Trophoblast cell (in vitro differentiated cells and primary cell): ENCODE measurements at places on chromosomes 5 and 9.

- H3K4me1 ChIP-seq = peaks cover 5% of the 10 kb centered on the region
- peak; percentile 68 for DNase-seq
- H3K27ac ChIP-seq = no peak overlapping the region
- H3K4me3 ChIP-seq = no peak overlapping the region
- H3K27me3 ChIP-seq = no peaks in the 10 kb centered on the region
Observed at GRCh38 chr9:90022474-90022873, 417.7 kb downstream of the GADD45G start.

DNA sequence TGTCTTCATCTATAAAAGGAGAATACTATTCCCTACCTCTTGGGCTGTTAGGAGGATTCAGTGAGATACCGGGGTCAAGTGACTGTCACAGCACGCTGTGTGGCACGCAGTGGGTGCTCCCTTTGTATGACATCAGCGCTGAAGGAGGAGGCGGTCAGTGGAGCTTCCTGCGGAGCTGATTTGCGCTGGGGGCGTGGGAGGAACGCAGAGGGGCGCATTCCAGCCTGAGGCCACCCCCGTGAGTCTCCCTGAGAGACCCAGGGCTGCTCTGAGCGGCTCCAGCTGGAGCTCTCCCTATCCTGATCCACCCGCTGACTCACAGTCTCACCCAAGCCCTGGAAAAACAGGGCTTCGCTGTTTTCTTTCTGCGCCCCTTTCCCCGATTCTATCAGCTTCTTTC lies 24.3 kb upstream of the NEURL1B start:
- DNase-seq = peak; percentile 21
- no peak overlapping the region for H3K27ac ChIP-seq
- H3K4me3 ChIP-seq = no peak overlapping the region
- H3K4me1 ChIP-seq = no peaks in the 10 kb centered on the region
- H3K27me3 ChIP-seq = no peaks in the 10 kb centered on the region

- DNase-seq = no peak
- H3K27ac ChIP-seq = no peak overlapping the region
- no peak overlapping the region for H3K4me3 ChIP-seq
- H3K36me3 ChIP-seq = no peaks in the 10 kb centered on the region
- H3K4me1 ChIP-seq = no peaks in the 10 kb centered on the region
- no peaks in the 10 kb centered on the region for H3K27me3 ChIP-seq
Observed at GRCh38 chr5:79962575-79963222, 28.4 kb downstream of the MTX3 start.

DNA sequence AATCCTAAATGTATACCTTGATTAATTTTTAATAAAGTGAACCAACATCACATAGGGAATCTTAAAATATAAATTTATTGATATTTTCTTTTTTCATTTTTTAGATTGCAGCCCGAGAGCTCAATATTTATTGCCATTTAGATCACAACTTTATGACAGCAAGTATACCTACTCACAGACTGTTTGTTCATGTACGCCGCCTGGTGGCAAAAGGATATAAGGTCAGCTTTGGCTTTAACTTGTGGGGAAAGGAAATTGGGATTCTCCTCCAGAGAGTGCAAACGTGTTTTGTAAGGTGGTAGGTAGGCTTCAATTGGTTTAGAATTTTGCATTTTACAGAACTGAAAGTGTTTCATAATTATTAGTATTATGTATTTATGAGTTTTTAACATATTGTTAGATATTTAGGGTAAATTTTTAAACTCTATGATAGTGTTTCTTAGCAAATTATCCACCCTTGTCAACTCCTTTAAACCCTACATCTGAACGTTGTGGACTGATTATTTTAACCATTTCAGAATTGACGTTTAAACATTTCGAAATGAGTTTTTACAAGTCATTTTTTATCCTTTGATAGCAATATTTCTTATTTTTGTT lies 17.5 kb upstream of the DHFR start:
- no peak overlapping the region for H3K27ac ChIP-seq
- peak; percentile 91 for DNase-seq
- H3K4me3 ChIP-seq = no peak overlapping the region
- peaks cover 15% of the 10 kb centered on the region for H3K36me3 ChIP-seq

DNA sequence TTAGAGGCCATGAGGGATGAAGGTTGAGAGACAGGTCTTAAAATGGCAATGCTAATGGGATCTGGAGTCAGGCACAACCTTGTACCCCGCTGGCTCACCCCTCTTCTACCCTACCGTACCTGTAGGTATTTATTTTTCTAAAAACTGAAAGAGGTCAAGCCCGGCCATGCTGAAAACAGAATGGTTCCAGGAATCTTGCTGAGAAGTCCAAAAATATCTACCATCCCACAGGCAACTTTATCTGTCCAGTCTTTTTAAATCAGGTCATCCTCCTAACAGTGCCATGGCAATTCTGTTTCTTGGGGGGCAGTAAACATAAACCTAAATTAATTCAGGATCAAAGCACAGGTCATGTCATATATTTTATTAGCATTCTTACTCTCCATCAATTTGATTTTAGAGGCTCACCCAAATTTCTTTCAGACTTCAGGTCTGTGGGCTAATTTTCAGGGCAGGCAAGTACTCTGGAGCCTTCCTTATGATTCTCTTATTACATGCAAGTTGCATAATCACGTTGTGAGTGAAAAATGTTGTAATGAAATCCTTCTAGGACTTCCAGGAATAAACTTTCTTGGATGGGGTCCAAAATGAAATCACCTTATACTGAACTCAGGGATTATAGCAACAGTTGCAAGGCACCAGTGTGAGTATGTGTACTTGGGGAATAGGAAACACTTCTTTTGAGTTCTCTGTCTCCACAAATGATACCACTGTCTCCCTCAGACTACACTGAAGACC lies 102.7 kb upstream of the NREP start:
- no peak overlapping the region for H3K4me3 ChIP-seq
- H3K27ac ChIP-seq = no peak overlapping the region
- H3K27me3 ChIP-seq = no peaks in the 10 kb centered on the region
- H3K36me3 ChIP-seq = no peaks in the 10 kb centered on the region

GRCh38 chr5:116559239-116559638 lies 15.4 kb downstream of the SEMA6A start:
- no peak overlapping the region for H3K27ac ChIP-seq
- peaks cover 13% of the 10 kb centered on the region for H3K4me1 ChIP-seq
- peaks cover 10% of the 10 kb centered on the region for H3K36me3 ChIP-seq
- DNase-seq = no peak
- H3K27me3 ChIP-seq = no peaks in the 10 kb centered on the region

DNA sequence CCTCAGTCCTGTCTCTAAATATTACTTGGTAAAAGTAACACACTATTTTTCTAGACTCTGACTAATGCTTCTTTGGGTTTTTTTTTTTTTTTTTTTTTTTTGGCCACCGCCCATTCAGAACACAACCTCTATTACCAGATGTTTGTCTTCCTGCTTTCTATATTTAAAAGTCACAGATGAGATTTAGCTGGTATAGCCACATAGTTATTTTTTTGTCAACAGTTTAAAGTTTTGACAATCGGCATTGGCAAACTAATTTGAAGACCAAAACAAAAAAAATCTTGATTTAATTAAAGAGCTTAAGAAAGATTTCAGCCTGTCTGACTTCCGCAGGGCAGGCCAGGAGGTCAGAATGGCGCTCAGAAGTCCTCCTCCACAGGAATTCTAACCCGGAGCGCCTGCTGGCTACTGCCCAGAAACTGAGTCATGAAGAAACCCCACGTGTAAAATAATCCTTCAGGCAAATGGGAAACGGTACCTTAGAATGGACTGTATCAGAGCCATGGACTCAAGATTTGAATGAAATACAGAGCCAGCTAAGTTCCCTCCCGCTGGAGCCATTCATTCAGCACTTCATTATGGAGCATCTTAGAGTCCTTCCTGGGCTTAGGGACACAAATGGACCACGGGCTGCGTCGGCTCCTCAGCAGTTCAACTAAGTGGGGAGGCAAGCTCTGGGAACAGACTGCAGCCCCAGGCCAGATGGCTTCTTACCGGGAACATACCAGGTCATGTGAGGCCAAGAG lies 55.6 kb downstream of the PTPDC1 start:
- no peaks in the 10 kb centered on the region for H3K27me3 ChIP-seq
- H3K36me3 ChIP-seq = no peaks in the 10 kb centered on the region
- DNase-seq = peak; percentile 47
- H3K4me1 ChIP-seq = peaks cover 12% of the 10 kb centered on the region
- no peak overlapping the region for H3K27ac ChIP-seq
- H3K4me3 ChIP-seq = no peak overlapping the region

DNA sequence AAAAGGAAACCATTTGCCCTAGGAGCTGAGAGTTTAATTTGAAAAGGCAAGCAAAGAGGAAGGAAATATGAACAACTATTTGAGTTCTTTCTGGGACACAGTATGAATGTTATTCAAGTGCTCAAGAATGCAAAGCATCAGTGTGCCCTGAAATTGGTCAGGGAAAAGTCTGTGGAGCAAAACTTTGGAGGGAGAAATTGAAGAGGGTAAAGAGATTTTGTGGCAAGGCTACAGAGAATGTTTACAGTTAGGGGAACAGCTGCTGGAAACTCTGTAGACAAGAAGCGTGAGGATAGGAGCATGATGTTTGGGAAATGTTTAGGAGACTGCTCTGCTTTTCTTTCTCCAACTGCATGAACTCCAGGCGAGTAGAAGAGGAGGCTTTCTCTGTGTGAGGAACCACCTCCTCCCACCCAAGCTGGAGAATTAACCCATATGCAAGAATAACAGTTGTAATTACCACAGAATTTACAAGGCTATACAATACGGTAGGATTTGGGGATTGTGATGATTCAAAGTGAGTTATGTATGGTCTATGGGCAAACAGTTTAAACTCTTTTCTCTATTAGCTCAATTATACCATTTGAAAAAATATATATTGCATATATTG lies 75.4 kb upstream of the IL7R start:
- H3K4me1 ChIP-seq = no peaks in the 10 kb centered on the region
- no peaks in the 10 kb centered on the region for H3K36me3 ChIP-seq
- no peak overlapping the region for H3K4me3 ChIP-seq

- H3K4me3 ChIP-seq = no peak overlapping the region
- H3K36me3 ChIP-seq = no peaks in the 10 kb centered on the region
- H3K4me1 ChIP-seq = no peaks in the 10 kb centered on the region
Observed at GRCh38 chr9:131915181-131915580, 164.5 kb downstream of the MED27 start.

DNA sequence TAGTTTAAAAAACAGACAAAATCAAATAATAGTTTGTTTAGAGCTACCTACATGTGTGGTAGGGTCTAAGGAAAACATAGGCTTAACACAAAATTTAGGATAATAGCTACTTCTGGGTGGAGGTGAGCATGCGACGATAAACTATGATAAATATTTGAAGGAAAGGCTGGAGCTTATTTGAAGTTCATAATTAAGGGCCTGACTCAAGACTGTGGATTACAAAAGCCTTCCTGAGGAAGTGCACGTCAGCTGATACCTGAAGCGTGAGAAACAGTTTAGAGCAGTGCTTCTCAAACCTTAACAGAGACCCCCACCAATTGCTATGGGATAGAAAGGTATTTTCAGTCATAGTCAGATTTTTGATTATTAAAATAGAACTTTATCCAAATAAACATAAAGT lies 20.4 kb upstream of the UBLCP1 start:
- no peaks in the 10 kb centered on the region for H3K27me3 ChIP-seq
- no peak overlapping the region for H3K27ac ChIP-seq
- H3K4me3 ChIP-seq = no peak overlapping the region
- H3K4me1 ChIP-seq = peaks cover 2% of the 10 kb centered on the region
- H3K36me3 ChIP-seq = no peaks in the 10 kb centered on the region

DNA sequence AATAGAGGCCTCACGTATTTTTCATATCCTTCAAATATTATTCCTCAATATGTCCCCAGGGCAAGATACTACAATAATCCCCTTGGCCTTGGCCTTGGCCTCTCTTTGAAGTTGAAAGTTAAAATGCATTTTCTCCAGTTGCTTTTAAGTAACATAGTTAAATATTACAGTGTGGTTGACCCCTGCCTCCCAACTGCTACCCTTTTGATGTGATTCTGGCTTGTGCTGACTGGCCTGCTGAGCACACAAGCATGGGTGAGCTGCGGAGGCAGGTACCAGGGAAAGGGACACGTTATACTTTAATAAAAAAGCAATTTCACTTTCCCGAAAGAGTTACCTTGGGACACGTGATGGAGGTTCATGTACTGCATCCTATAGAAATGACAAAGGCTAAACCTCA lies 17.9 kb upstream of the TMEM252 start:
- no peak overlapping the region for H3K27ac ChIP-seq
- H3K4me3 ChIP-seq = no peak overlapping the region
- no peaks in the 10 kb centered on the region for H3K36me3 ChIP-seq
- no peaks in the 10 kb centered on the region for H3K4me1 ChIP-seq
- no peaks in the 10 kb centered on the region for H3K27me3 ChIP-seq

DNA sequence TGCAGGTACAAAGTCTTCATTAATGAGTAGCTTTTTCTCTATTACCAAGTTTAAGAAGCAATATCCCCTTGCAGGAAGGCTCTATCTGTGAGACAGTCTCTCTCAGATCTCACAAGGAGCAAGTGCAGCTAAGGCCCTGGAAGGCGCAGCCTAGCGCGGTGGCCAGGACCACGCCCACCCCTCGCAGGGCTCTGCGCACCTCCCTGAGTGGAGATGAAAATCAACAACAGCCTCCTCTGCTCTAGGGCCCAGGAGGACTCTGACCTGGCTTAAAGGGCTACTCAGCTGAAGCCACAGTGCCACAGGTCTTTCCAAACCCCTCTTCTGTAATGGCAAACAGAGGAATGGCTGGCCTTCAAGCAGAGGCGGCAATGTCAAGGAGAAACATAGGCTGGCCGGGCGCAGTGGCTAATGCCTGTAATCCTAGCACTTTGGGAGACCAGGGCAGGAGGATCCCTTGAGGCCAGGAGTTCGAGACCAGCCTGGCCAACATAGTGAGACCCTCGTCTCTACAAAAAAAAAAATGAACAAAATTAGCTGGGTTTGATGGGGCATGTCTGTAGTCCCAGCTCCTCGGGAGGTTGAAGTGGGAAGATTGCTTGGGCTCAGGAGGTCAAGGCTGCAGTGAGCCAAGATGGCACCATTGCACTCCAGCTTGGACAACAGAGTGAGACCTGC lies 11.9 kb downstream of the SEC16A start:
- no peak overlapping the region for H3K27ac ChIP-seq
- peaks cover 94% of the 10 kb centered on the region for H3K36me3 ChIP-seq
- H3K4me3 ChIP-seq = no peak overlapping the region
- no peak for DNase-seq
- H3K4me1 ChIP-seq = no peaks in the 10 kb centered on the region

GRCh38 chr5:96626956-96627355 lies 35.2 kb upstream of the CAST start:
- H3K27ac ChIP-seq = no peak overlapping the region
- H3K4me3 ChIP-seq = no peak overlapping the region
- no peaks in the 10 kb centered on the region for H3K27me3 ChIP-seq
- peak; percentile 6 for DNase-seq
